GDM1 (cell line): ENCODE measurements at places on chromosomes 13 and 19.
A peak's percentile ranks its signal among the peaks of the same experiment; 100 is the strongest.

DNA sequence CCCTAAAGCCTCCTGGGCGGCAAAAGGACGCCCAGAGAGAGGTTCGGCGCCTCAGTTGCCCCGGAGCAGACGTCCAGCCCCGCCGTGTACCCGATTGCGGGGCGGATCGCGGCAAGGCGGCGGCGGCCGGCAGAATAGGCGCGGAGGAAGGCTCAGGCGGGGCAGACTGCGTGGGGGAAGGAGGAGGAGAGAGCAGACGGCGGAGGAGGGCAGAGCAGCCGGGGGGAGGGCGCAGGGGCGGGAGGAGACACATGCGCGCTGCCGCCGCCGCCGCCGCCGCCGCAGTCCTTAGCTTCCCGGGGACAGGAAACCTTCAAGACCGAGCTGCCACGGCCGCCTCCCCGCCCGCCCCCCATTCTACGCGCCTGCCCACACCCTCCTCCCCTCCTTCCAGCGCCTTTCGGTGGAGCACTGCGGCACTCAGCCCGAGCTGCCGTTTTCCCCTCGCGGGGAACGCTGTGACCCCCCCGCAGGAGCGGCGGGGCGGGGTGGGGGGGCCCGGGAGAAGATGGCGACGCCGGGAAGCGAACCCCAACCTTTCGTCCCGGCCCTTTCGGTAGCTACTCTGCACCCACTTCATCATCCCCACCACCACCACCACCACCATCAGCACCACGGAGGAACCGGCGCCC, at the start of gene LRCH1:
Gene LRCH1, plus strand, starts transcription at position 282 of the 632 bp plus-strand sequence. Its CDS starts 227 bp downstream, at position 509.
- DNase-seq: peak; percentile 94

DNA sequence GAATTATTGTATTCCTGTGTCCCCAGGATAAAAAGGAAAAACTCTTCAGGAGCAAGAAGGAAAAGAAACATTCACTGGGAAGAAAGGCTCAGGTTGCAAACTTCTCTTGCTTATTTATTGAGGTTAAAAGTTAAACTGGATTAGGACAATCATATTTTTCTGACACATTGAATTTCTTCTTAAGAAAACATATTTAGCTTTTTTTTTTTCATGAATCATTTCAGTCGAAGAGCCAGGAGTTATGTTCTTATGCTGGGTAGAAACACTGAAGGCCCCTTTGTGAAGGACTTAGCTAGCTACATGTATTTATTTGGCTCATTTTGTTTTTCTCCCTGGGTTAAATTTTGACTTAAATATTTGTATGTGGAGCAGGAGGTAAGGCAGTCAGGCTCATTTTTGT, 434.0 kb downstream of the KLF5 start:
- no peak for DNase-seq

DNA sequence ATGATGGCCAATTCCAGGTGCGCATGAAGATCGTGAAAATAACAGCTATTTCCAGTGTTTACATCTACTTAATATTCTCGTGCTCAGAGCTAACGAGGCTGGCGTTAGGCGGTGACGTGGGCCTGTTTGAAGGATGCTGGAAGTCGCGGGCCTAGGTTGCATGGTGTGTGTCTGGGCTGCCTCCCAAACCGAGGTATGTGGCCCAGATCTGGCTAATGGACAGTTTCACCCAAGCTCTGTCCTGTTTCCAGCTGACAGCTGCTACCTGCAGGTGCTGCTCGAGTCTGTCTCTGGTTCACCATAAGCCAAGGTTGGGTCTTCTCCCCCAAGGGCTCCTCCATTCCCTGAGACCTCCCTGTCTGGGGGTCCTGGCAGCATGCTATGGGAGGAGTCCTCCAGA, 40.5 kb upstream of the KCTD15 start:
- no peak for DNase-seq

GRCh38 chr19:40232479-40232878, 6.0 kb upstream of the CCNP start:
- no peak for DNase-seq

DNA sequence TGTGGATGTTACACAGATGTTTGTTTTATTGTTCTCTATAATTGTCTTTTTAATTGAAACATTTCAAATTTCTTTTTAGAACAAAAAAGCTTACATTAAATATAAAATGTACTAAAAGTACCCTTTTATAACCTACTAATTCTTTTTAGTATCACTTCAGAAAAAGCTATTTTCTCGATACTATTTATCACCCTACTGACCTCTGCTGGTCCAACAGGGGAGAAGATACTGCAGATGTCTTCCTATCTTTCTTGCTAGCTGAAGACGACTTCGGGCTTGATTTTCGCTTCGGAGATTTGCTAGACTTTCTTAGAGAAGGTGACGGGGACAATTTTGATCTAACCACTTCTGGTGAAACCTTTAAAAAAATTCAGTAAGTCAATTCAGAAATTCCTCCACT, 42.4 kb downstream of the ZC3H13 start:
- DNase-seq: no peak

GRCh38 chr13:33606692-33607091, 211.3 kb upstream of the RFC3 start:
- no peak for DNase-seq

- no peak for DNase-seq
Observed at GRCh38 chr13:43214124-43214523, 190.7 kb downstream of the DNAJC15 start.

GRCh38 chr19:1255186-1256161, 7.1 kb downstream of the MIDN start:
- DNase-seq: no peak

DNA sequence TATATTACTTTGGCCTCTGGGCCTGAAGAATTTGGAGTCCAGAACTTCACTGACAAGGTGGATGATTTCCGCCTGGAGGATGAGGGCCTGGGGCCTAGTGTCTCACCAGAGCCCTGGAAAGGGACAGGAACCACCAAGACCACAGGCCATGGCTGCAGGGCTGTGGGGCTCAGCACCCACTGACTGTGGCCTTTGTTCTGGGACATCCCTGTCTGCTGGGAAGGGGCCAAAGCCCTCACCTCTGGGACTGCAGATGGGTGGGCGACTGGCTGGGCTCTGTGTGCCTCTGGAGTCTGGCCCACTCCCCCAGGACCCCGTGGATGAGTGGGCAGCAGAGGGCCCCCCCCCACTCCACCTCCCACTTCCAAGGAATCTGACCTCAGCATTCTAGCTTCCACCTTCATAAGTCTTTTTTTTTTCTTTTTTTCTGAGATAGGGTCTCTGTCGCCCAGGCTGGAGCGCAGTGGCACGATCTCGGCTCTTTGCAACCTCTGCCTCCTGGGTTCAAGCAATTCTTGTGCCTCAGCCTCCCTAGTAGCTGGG, 20.3 kb downstream of the CHST8 start:
- DNase-seq: no peak

DNA sequence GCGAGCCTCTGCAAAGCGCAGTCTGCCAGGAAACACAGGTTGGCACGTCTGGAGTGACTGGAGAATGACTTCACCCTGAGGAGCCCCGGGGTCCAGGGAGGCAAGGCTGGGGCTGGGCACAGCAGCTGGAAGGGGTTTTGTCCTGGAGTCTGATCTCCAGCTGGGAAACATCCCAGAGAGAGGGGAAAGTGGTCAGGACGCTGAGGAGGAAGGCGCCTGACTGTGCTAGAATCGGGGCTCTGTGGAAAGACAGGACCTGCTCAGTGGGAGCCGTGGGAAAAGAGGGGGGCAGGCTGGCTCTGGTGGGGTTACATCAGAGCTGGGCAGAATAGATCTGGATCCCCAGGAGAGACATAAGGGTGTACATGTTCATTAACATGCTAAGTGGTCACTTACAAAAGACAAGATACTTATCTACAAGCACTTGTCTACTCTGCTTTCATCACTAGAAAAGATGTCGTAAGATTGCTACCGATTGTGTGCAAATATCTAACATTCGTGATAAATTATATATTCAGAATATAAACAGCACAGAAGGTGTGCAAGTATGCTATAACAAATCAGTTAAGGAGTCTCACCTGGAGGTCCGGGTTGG, 106.6 kb downstream of the COL4A1 start:
- DNase-seq: no peak

- DNase-seq: no peak
Observed at GRCh38 chr13:103283451-103283820, 217.2 kb upstream of the SLC10A2 start.

DNA sequence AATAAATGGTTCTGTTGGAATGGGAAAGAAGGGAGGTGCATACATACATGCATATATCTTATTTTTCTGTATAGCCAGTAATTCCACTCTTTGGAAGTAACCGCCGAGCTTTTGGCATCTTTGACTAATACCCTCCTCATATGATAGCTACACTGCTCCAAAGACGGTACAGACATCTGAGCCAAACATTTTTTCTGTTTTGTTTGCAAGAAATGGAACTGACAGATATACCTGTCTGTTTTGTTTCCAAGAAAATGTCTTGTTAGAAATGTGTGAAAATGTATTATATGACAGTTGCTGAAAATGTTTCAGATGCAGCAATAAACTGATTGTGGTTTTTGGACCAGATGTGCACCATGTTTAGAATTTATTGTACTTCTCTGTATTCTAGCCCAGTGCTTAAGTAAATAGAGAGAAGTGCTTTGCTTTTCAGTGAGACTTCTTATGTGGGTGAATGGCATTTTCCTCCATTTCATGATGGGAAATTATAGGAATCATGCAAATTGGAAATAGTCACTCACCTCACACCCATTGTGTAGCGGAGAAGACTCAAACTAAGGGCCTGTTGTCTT, 396.9 kb downstream of the KCNRG start:
- DNase-seq: no peak

DNA sequence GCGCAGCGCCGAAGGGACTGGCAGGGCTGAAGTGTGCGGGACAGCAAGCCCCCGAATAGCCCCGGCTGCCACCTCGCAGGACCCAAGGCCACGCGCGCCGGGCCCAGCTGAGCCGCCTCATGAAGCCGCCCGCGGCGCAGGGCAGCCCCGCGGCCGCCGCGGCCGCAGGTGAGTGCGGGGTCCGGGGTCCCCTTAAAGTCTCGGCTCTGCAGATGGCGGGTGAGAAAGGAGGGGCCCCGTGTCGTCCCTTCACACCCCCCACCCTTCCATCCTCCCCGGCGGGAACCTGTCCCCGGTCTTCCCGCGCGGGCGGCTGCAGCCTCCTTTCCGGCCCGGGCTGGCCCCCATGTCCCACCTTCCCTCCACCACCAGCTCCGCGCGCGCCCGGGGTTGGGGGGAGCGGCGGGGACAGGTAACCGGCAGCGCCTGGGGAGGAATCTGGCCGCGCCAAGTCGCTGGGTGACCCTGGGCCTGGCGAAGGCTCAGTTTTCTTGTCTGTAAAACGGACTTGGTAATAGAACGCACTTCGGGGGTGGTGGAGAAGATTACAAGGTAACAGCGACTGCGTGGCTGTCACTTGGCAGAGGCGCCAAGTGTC, 338 bp downstream of the RGCC start:
- no peak for DNase-seq

DNA sequence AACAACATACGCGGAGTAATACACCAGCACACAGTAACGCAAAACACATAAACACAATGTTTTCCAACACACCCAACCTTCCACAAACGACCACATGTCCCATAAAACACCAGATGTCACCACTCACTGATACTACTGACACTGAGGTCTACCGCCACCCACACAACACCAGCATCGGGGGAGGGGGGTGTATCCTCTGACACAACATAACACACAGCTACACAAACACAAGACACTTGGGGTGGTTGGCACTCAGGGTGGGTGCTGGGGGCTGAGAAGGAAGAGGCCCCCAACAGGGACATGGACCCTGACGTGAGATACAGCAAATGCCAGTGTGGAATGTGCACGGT, 1.5 kb upstream of the KCNN4 start:
- no peak for DNase-seq

DNA sequence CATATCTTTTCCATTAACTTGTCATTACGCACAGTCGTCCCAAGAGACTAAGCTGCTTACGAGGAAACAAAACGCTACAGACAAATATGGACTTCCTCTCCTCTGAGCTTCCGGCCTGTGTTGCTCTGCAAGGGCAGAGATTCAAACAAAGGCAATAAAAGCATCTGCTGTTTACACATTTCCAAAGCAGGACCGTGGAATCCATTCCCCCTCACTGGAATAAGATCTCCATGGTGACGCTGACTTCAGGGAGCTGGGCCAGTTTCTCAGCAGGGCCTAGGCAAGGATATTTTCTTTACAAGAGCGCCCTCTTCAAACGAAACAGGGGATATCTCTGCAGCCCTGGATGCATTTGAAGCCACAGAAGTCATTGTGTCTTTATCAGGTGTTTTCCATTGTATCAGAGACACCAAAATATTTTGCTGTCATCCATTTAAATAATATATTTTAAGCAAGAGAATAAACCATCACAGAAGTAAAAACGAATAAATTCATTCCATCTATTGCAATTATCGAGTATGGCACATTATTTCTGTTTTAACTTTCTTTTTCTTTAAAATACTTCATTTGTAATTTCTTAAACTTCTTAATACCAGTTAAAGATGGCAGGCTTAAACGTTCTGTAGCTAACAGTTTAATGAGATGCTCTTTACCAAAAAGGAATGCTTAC, 177.5 kb downstream of the DCLK1 start:
- DNase-seq: no peak
